Fibroblast of mammary gland (primary cell): ENCODE measurements at places on chromosomes 1 and 21.

DNA sequence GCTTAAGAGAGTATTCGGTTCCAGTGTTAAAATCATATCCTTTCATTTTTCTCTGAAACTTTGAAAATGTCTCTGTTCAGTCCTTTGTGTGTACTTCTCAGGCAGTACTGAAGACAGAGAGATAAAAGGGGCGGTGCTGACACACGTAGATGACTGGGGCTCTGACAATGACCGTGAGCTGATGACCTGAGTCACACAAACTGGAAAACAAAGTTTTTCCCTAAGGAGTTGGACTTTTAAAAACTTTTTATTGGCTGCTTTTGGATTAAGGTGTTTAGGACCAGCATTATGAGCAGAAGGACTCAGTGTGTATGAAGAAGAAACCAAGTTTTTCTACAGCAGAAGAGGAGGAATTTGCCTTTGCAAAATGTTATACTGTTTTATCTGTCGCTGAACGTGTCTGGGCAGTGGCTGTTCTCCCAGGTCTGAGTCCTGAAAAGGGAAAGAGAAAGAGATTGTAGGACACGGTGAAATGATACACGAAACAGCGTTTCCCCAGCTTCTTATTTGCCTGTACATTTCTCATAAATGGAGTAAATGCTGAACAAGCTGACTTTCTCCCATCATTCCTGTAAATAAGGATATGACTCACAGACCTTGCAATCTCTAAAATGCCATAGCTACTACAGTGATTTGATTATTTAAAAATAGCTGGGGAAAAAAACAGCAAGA, 51.5 kb downstream of the MAP3K7CL start:
- DNase-seq, result peak; percentile 88

- DNase-seq, result no peak
These were observed 25.7 kb downstream of the LHX4 start for GRCh38 chr1:180255536-180256340.

DNA sequence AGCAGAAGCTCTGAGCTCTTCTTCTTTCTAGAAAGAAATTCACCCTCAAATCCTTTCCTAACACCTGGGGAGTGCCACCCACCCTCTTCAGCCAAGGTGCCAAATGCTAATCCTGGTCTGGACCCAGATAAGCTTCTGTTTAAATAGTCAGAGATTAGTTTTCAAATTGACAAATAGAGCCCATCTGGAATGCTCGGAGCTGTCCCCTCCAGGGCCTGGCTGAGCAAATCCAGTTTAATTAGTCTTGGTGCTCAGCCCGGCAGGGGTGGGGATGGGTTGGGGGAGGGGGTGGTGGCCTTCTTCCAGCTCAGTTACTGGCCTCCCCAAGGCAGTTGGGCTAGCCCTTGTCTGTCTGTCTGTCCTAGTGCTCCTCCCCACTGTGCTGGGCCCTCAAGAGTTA, 269.5 kb downstream of the GRIK3 start:
- DNase-seq, result no peak

- no peak for DNase-seq
These were observed 4.5 kb downstream of the SDCCAG8 start for GRCh38 chr1:243260221-243260880.

DNA sequence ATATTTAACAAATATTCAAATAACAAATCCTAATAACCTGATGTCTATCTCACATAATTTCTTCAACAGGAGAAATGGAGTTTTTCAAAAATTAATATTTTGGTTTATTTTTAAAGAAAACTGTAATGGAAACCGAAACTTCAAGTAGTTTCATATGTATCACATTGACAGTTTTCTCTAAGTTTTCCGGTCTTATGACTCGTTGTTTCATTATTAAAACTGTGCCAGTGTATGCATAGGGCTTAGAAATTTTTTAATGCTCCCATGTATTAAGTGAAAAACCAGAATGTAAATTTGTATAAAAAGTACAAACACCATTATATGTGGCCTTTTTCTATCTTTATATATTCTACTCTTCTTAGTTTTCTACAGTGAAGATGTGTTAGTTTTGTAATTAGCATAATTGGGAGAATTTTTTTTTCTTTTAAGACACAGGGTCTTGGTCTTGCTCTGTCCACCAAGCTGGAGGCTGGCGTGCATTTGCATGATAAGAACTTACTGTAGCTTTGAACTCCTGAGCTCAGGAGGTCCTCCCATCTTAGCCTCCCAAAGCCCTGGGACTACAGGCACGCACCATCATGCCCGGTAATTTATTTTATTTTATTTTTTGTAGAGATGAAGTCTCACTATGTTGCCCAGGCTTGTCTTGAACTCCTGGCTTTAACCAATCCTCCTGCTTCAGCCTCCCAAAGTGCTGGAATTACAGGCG, 43.9 kb upstream of the SAMSN1 start:
- no peak for DNase-seq

- no peak for DNase-seq
These were observed 4.8 kb downstream of the RGS16 start for GRCh38 chr1:182599339-182599738.

GRCh38 chr1:28792644-28793121, 19.3 kb upstream of the OPRD1 start:
- no peak for DNase-seq

- peak; percentile 34 for DNase-seq
These were observed 27.3 kb upstream of the BCAR3 start for GRCh38 chr1:93708734-93709481.

GRCh38 chr1:60895252-60895651, 187.1 kb upstream of the NFIA start:
- no peak for DNase-seq

- DNase-seq, result peak; percentile 62
These were observed 25.3 kb upstream of the OVAAL start for GRCh38 chr1:180533266-180533987.

GRCh38 chr1:178706432-178706831, 18.6 kb upstream of the RALGPS2 start:
- DNase-seq, result peak; percentile 69

GRCh38 chr1:54331091-54331772, 75.0 kb downstream of the SSBP3 start:
- peak; percentile 57 for DNase-seq

GRCh38 chr1:1059494-1060280, 14.4 kb downstream of the RNF223 start:
- DNase-seq, result peak; percentile 53

DNA sequence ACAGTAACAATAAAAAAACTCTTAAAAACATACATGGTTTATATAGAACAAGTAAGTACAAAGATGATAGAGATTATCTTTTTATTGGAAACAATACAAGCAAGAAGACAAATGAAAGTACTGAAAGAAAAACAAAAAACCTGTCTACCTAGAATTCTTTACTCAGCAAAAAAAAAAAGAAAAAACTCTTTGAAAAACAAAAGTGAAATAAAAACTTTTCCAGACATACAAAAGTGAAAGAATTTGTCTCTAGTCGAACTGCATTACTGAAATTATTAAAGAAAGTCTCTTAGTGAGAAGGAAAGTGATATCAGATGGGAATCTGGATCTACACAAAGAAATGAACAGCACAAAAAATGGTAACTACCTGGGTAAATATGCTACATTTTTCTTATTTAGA, 2.7 kb upstream of the HMCN1 start:
- no peak for DNase-seq

- DNase-seq, result peak; percentile 94
These were observed 18.1 kb upstream of the SLC44A3 start for GRCh38 chr1:94801919-94802546.

DNA sequence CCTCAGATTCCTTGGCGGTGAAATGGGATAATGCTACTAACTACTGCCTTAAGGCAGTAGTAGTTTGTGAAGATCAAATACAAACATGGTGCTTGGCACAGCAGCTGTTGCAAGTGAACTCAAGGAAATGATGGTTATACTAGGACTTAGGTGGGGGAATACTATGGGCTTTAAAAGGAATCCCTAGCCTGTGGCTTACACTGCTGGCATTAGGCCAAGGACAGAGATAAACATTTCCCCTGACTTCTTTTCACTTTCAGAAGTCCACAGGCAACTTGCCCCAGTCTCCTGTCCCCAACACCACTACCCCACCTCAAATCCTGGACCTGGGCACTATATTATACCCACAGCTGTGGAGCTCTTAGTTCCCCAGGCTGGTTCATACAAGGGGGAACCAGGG, 13.1 kb upstream of the VAMP4 start:
- peak; percentile 18 for DNase-seq

DNA sequence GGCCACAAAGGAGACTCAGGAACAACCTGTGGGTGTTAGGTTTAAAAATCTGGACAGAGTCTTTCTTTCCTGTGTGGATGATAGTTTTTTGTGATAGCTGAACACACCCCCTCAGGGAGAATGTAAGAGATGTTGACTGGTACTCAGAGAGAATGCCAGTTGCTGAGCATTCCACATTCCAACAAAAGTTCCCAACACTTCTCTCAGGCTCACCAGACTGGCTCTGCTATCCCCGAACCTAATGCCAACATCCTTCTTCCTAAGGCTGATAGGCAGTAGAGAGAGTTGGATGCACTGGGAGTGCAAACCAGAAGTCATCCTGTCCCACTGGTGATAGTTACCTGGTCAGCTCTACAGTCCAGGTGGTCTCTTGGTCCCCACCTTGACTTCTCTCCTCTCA, 28.7 kb upstream of the POU2F1 start:
- no peak for DNase-seq

DNA sequence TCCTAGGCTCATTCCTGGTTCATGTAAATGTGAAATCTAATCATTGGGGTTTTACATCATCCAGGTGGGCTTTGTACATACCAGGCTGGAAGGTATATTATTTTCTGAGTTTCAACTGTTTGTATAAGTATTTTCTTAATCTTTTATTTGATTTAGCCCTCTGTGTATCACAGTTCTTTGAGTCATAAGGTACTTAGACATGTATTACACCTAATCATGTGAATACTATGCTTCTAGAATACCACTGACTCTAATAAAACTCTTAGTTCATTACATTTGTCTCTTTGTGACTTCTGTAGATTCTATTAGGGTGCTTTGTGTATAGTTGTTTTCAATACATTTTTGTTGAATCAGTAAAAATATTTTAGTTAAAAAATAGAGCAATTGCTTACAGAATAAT, 92.8 kb downstream of the ZFYVE9 start:
- DNase-seq, result no peak

DNA sequence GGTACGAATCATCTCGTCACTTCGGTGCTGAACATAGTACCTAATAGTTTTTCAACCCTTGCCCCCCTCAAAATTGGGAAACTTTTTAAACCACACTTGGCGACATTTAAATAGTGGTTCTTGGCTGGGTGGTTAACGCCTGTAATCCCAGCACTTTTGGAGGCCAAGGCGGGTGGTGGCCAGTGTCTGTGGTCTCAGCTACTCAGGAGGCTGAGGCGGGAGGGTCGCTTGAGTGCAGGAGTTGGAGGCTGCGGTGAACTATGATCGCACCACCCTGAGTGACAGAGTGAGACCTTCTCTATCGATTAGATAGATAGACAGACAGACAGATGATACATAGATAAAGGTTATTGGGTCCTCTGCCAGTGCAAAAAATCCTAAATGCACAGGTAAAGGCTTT, 55.5 kb upstream of the RASAL2 start:
- no peak for DNase-seq

GRCh38 chr1:27153927-27154358, 982 bp downstream of the SLC9A1 start:
- no peak for DNase-seq

DNA sequence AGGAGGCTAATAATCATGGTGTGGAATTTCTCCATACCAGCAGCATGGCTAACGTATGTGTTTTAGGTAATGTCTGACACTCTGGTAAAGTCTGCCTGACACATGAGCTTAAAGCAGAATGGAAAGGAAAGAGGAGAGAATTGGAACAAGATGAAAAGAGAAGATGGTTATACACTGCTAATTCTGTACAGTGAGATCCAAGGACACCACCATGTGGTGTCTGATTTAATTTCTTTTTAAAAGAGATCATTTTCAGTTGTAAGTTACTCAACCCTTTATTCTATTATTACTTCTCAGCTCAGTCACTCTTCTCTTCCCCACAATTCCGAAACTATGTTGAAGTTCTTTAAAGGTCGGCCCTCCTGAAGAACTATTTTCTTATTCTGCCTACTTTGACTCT, 15.6 kb downstream of the PRKAB2 start:
- no peak for DNase-seq

- DNase-seq, result no peak
These were observed 1.8 kb downstream of the UBAP2L start for GRCh38 chr1:154222518-154222917.

- no peak for DNase-seq
These were observed 209.1 kb upstream of the COA6 start for GRCh38 chr1:234164098-234164709.

GRCh38 chr1:245091171-245091621, 63.6 kb upstream of the KIF26B start:
- DNase-seq, result peak; percentile 20

DNA sequence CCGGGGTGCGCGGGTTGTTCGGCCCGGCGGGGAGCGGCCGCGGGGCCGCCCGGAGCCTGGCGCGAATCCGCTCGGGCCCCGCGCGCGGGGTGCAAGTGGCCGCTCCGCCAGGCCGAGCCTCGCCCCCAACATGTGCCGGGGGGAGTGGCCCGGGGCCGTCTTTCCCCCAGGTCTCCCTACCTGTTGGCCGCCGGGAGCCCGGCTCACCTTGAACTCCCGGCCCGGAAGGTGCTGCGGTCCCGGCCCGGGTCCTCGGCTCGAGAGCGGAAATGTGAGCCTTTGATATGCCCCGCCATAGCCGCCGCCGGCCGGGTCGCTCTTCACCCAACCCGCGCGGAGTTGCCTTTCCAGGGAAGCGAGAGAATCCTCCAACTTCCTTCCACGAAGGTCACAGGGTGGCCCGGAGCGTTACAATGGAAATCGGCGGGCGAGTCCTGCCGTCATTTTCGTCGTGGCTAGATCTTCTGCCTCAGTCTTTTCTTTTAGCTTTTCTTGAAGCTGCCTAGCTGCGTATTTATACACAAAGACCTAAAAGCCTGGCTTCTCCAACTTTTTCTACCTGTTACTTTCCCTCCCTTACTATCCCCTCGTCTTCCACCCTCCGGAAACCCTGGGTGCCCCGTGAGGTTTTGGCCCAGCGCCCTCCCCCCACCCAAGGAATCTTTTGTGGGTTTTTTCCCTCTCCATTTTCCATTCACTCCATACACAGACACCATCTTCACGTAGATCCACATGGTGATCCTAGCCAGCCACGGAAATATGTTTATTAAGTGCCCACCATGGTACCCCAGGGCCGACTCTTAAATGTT, 867 bp downstream of the PTGFRN start:
- DNase-seq, result no peak

GRCh38 chr21:34817821-34818661, 149.2 kb downstream of the CLIC6 start:
- DNase-seq, result no peak

- DNase-seq, result peak; percentile 38
These were observed 5.7 kb upstream of the ACOT11 start for GRCh38 chr1:54542120-54542961.

GRCh38 chr1:17248781-17249180, at the start of gene PADI3:
Gene PADI3, plus strand, starts transcription at chr1:17249098. Its CDS starts 40 bp downstream, at chr1:17249138.
- no peak for DNase-seq

- DNase-seq, result peak; percentile 78
These were observed 164.5 kb upstream of the UBE2U start for GRCh38 chr1:64038965-64039364.

- DNase-seq, result no peak
These were observed 27.7 kb upstream of the CSF3R start for GRCh38 chr1:36510418-36510817.
